ENCODE measurements at places on chromosomes 2 and 18. TPM values are rescaled to one million over a fixed set of nuclear protein-coding genes. Genes with fewer than 3 reads are reported as not detected.
A peak's percentile ranks its signal among the peaks of the same experiment; 100 is the strongest.

GRCh38 chr2:195342061-195342460, 315.0 kb upstream of the SLC39A10 start:
- no peak for DNase-seq

The LAMA3 gene
- 15.9 TPM for total RNA-seq

GRCh38 chr2:231068525-231069222, 12.0 kb downstream of the PSMD1 start:
- peak; percentile 65 for DNase-seq

- no peak for DNase-seq
These were observed 290.8 kb downstream of the KCNS3 start for GRCh38 chr2:18169121-18169892.

The RGPD4 gene
- not detected for total RNA-seq

GRCh38 chr18:11489266-11489899, 120.0 kb upstream of the SLC35G4 start:
- no peak for DNase-seq

- DNase-seq: peak; percentile 17
These were observed 95.3 kb downstream of the EIPR1 start for GRCh38 chr2:3282056-3282998.

GRCh38 chr2:232894746-232895145, 24.7 kb downstream of the SNORC start:
- DNase-seq: no peak

DNA sequence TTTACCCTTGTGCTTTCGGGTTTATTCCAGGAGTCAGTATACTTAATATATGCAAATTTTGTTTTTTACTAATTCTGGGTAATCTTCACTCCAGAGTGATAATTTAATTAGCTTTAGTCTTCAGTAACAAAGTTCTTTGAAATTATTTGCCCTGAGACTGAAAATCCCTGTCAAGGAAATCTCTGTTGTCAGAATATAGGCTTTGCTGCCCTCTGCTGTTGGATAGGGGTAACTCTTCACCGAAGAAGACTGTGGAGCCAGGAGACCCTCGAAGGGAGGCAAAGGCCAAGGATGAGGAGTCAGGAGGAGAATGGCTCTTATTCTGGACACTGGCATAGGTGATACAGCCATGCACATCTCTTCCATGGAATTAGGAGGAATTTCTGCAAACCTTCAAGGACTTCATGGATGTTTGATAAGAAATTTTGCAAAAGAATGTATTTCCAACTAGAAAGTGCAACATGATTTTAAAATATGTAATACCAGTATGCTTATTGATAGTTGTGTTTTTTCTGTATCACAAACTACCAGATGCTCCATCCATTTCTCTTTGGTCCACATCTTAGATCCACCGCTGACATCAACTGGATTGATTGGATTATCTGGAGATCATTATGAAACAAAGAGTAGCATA, 182.3 kb downstream of the RDH14 start:
- DNase-seq: peak; percentile 69

The PGAP1 gene
- 4.8 TPM for total RNA-seq

DNA sequence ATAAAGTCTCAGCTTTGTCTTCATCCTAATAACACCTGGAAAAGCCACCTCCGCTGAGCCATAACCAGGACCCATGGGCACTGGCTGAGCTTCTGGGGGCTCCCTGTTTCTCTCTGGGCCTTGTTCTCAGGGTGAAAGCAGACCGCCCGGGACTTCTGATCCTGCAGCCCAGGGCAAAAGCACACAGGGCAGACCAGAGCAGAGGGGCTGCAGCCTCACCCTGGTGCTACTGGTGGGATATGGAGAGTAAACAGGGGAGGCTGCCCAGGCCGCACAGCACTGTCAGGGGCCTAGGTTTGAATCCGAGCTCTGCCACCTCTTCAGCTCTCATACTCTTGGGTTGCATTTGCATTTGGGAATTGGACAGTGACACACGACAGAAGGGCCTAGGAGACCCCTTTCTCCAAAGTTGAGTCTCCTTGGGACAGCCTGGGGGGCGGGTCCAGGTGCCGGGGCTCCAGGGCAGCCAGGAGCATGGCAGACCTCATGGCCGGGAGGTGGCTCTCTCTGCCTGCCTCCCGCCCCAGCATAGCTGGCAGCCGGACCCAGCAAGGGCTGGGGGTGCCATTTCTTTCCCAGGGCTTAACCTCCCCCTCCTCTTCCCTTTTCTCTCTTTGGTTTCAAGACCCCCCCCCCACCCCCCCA, 164.9 kb downstream of the INHBB start:
- no peak for DNase-seq

- peak; percentile 94 for DNase-seq
These were observed 17.7 kb downstream of the IWS1 start for GRCh38 chr2:127508631-127509034.

The IL1A gene
- total RNA-seq: under 0.01 TPM

The NFATC1 gene
- total RNA-seq: 17.0 TPM

- peak; percentile 76 for DNase-seq
These were observed 258.0 kb downstream of the MTX2 start for GRCh38 chr2:176526995-176527901.

The FBLN7 gene
- 2.4 TPM for total RNA-seq

- DNase-seq: peak; percentile 29
These were observed 221.1 kb downstream of the INSIG2 start for GRCh38 chr2:118309257-118309945.

DNA sequence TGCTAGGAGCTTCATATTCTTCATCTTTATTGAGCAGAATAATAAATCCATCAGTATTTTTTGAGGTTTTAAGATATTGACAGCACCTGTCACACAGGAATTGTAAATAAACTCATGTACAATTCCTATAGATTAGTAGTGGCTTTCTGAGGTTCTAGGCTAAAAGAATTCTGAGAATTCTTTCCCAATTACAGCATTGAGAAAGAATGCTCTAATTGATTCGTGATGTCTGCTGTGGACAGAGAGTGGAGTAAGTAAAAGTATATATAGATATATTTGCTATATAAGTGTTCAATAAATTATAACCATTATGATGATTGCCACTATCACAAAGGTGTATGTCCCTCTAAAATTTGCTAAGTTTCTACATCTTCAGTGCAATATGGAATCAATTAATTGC, 186.5 kb upstream of the NRP2 start:
- DNase-seq: no peak

- DNase-seq: no peak
These were observed 84.1 kb upstream of the EPC2 start for GRCh38 chr2:148560496-148560895.

The TMEM247 gene
- not detected for total RNA-seq

GRCh38 chr2:160680294-160680693, 186.7 kb upstream of the RBMS1 start:
- no peak for DNase-seq

The RNF152 gene
- 88.8 TPM for total RNA-seq

DNA sequence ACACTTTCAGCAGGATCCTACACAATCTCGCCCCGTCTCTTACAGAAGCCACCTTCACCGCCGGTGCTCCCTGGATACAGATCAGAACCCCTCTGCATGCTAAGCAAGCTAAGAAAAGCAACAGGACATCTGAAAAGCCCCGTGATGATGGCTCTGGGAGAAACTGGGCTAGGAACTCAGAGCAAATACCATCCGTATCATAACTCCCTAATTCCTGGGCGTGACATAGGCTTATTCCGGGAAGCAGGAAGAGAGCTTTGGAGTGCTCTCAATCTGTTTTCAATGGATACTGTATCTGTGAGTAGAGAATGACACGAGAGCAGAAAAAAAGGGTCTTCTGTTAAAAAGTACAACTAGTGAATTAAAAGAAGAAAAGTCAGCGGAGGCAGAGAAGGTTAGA, 121.6 kb downstream of the SPP2 start:
- no peak for DNase-seq

The OR6B2 gene
- not detected for total RNA-seq

The IFIH1 gene
- 18.7 TPM for total RNA-seq

The RFTN2 gene
- 14.4 TPM for total RNA-seq

All from dermis blood vessel endothelial cell (primary cell).